ENCODE measurements at places on chromosomes 12 and 14. TPM values are rescaled to one million over a fixed set of nuclear protein-coding genes. Genes with fewer than 3 reads are reported as not detected.

Gene SERPINA3
- 0.27 TPM for total RNA-seq

Gene KRT71
- not detected for total RNA-seq

Gene SALL2
- total RNA-seq = 78.9 TPM

DNA sequence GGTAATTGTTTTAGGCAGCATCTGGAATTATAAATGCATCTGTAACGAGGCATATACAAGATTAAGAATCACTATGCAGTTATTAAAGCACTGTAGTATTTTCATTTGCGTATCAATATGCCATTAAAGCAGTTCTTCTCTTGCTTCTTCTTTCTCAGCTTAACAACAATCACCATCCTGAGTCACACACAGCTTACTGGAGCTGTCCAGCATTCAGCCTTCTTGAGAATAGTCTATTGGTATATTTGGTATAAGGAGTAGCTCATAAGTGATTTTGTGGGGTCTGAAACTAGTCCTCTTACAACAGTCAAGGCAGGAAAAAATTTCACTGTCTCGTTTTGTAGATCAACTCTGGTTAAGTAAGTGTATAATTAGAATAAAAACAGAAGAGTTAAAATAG, 523.0 kb upstream of the FOXG1 start:
- no peak overlapping the region for H3K4me3 ChIP-seq
- no peak for DNase-seq
- H3K36me3 ChIP-seq = no peaks in the 10 kb centered on the region
- no peak overlapping the region for H3K27ac ChIP-seq
- no peaks in the 10 kb centered on the region for H3K4me1 ChIP-seq

All from endodermal cell (in vitro differentiated cells).